ENCODE measurements at places on chromosomes 16 and 17.
A peak's percentile ranks its signal among the peaks of the same experiment; 100 is the strongest.

DNA sequence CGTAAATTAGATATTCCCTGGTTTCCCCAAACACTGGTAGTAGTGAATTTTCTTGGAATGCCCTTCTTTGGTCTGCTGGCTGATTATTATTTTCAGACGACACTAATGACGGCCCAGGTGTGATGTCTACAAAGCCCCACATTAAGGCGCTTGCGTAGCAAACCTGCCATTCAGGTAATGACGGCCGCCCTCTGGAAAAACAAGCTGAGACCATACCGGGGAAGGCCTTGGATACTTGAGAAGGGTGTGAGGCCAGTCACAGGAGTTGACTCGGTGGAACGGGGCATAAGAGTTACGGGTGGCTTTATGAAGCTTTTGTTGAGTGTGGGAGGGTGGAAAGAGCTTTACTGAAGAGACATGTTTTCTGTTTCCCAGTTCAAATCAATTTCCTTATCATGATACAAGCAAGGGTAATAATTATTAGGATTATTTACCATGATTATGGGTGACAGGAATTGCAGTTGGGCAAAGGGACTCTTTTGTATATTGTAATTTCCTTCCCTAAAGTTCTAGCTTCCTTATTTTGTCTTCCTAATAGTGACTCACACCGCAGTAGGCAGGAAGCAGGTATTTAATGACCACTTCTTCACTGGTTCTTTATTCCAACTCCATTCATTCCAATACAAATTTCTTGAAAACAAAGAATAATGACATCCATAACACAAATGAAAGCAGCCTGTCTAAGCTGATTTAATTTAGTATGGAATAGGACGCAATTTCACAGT lies 24.8 kb downstream of the KRT23 start:
- DNase-seq = no peak

- DNase-seq = no peak
These were observed 4.0 kb downstream of the KIFC3 start for GRCh38 chr16:57798267-57798810.

GRCh38 chr16:73190256-73190655 lies 142.3 kb upstream of the ZFHX3 start:
- no peak for DNase-seq

DNA sequence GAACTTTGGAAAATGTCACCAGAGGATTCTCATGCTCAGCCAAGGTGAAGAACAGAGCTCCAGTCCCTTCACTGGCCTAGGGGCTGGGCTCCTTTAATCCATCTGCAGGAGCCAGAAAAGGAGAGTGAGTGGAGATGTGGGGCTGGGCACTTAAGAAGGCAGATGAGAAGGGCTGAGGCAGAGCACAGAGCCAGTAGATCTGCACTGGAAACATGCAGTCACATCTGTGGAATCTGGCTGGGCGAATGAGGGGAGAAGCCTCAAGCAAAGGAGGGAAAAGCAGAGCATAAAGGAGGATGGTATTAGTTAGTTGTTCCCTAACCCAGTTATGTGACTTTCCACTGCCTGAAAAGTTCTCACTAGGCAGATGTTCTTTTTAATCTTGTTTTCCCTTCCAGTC lies 50.4 kb upstream of the BCAR1 start:
- no peak for DNase-seq

DNA sequence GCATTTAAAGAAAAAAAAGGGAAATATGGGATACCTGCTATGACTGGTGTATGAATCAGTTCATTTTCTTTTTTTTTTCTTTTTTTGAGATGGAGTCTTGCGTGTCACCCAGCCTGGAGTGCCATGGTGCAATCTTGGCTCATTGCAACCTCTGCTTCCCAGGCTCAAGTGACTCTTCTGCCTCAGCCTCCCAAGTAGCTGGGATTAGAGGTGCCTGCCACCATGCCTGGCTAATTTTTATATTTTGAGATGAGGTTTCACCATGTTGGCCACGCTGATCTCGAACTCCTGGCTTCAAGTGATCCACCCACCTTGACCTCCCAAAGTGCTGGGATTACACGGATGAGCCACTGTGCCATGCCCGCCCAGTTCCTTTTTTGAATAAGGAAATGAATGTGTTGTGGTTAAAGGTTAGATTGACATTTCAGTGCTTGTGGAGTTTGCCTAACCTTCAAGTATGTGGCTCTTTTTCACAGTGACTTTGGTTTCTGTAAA lies 7.7 kb downstream of the HAPSTR1 start:
- DNase-seq = no peak

DNA sequence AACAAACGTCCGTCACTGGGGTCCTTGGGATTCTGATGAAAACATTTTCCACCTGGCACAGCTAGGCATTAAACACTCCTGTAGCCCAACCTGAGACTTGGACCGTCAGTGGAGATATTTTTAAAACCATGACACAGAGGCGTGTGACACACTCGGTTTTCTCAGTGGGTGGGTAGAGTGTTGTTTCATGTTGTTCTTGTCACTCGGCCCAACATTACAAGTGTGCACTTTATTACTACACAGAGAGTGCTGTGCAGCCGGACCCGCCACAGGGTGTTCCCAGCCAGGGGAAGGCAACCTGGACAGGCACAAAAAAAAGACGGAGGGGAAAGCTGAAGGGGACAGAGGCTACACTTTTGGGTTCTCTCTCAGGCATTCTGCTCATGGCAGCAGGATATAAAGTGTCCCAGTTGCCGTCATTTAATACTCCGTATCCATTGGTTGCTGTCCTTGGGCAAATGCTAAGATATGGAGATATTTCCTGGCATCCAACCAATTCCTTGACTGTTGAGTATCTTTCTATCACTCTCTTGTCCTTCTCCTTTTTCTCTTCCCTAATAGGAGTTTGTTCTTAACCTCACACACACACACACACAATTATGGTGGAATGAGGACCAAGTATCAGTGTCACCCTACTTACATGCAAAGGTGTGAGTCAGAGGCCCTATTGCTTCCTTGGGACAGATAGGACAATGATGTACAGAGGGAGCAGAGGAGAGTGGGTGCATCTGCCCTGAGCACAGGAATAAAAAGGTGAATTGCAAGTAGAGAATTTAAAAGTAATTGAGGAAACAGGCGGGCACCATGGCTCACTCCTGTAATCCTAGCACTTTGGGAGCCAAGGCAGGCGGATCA lies 154.1 kb upstream of the SOX9 start:
- peak; percentile 55 for DNase-seq

- no peak for DNase-seq
These were observed 6.0 kb downstream of the MPG start for GRCh38 chr16:83781-84615.
